ENCODE measurements at places on chromosomes 13 and 19. TPM values are rescaled to one million over a fixed set of nuclear protein-coding genes. Genes with fewer than 3 reads are reported as not detected.
A peak's percentile ranks its signal among the peaks of the same experiment; 100 is the strongest.

ZIK1 gene
- 6.5 TPM for total RNA-seq

DNAJC15 gene
- total RNA-seq = 8.9 TPM

PDX1 gene
- not detected for total RNA-seq

S1PR5 gene
- 0.81 TPM for total RNA-seq

DNA sequence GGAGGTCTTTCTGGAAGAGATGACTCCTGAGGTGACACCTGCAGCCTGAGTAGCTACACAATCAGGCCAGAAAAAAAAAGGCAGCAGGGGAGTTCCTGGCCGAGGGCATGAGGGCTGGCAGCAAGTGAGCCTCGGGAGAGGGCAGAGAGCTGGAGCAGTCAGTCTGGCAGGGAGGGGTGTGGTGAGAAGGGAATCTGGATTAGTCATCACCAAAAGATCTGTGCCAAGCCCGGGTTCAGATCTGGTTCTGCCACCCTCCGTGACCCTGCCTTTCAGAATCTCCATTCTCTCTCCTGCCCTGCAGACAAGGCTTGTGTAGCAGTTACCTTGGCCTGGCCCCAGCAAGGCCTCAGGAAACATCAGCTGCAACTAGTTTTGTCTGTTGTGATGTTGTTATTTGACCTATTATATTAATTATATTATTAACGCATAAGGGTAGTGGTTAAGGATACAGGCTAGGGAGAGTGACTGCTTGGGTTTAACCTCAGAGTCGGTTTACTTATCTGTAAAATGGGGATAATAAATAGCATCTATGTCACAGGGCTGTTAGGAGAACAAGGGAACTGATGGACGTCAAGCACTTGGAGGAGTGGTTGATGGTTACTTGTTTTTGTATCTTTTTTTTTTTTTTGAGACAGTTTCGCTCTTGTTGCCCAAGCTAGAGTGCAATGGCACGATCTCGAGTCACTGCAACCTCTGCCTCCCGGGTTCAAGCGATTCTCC is 2.7 kb upstream of the CAPNS1 start:
- H3K4me1 ChIP-seq = peaks cover 29% of the 10 kb centered on the region
- no peak overlapping the region for H3K4me3 ChIP-seq
- H3K27ac ChIP-seq = no peak overlapping the region
- DNase-seq = no peak

DNA sequence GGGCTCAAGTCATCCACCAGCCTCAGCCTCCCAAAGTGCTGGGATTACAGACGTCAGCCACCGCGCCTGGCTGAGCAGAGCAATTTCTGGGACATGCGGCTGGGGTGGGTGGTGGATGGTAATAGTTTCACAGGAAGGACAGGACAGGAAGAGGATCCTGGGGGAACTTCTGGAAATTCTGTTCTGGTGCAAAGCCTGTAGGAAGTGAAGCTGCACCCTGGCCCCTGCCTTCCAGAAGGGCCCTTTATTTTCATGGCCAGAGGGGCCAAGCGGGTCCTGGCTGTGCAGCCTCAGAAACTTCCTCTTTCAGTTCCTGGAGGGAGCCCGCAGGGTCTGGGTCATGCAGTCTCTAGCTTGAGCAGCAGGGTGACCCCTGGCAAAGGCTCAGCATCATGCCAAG is 15.7 kb downstream of the FEM1A start:
- H3K4me1 ChIP-seq = peaks cover 2% of the 10 kb centered on the region
- H3K27me3 ChIP-seq = no peaks in the 10 kb centered on the region
- no peaks in the 10 kb centered on the region for H3K36me3 ChIP-seq

DNA sequence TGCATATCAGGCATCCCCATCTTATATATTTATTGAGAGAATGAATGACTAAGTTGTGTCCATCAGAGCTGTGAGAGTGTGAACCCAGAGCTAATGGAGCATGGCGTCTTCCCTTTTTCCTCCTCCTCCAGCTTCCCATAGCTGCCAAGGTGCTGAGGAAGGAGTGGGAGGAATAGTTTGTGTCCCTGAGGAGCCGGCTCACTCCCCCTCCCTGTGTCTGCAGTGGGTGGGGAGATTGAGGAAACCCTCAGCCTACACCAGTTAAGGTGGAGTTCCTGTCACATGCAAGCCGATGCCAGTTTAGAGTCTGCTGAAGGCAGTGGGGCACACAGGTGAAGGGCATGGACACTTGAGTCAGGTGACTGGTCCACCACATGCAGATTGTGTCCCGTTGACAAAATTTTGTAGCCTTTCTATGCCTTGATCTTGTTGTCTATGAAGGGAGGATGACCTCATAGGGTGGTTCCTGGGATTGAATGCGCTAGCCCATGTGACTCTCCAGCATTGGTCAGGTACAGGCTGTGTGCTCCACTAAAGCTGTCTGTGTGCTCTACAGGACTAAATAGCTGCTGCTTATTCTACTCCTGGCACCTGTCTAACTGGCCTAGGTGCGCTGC is 47.6 kb upstream of the GPI start:
- H3K27me3 ChIP-seq = no peaks in the 10 kb centered on the region
- no peak overlapping the region for H3K4me3 ChIP-seq
- H3K4me1 ChIP-seq = peaks cover 21% of the 10 kb centered on the region
- peak; percentile 30 for DNase-seq

GRCh38 chr13:72104656-72105180 is 237.7 kb upstream of the DACH1 start:
- no peak overlapping the region for H3K27ac ChIP-seq
- no peak for DNase-seq
- no peak overlapping the region for H3K4me3 ChIP-seq
- H3K4me1 ChIP-seq = no peaks in the 10 kb centered on the region
- H3K27me3 ChIP-seq = no peaks in the 10 kb centered on the region

DNA sequence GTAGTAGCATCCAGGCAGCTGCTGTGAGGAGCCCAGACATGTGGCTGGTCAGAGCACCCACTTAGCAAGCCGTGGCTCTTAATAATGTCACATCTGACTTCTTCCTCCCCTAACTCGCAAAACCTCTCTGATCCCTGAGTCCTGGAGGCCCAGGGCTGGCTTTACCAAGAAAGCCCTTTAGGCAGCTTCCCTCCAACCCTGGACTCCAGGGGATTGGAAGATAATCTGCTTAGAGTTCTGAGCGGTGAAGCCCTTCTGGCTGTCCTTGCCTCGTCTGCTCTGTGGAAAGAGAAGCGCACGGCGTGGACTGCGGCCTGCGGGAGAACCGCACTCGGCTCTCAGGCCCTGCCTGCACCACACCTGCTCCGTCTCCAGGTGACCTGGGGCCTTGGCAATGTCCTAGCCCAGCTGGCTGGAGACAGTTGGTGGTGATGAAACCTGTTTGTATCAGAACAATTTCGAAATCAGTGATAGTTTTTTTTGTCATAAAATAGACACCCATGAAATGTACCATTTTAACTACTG is 64.5 kb upstream of the MCF2L start:
- H3K4me3 ChIP-seq = no peak overlapping the region
- peaks cover 1% of the 10 kb centered on the region for H3K27me3 ChIP-seq
- no peaks in the 10 kb centered on the region for H3K4me1 ChIP-seq
- DNase-seq = no peak
- H3K36me3 ChIP-seq = no peaks in the 10 kb centered on the region

GRCh38 chr19:5128251-5128935 is 159.5 kb downstream of the KDM4B start:
- DNase-seq = no peak
- peaks cover 45% of the 10 kb centered on the region for H3K4me1 ChIP-seq
- H3K27me3 ChIP-seq = no peaks in the 10 kb centered on the region

DNA sequence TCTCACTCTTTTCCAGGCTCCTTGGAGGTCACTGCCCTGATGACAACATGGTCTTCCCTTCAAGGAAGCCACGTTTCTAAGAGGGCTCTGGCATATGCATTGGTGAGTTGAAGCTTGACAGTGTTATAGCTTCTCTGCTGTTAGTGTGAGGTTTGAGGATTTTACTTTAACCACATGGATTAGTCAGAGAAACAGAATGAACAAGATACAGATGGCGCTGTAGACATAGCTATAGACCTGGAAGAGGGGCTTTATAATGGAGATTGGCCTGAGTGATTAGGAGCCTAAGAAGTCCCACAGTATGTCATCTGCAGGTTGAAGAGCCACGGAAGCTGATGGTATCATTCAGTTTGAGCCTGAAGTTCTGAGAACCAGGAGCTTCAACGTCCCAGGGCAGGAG is 18.4 kb upstream of the URI1 start:
- no peak overlapping the region for H3K27ac ChIP-seq
- no peaks in the 10 kb centered on the region for H3K27me3 ChIP-seq
- no peak overlapping the region for H3K4me3 ChIP-seq
- no peaks in the 10 kb centered on the region for H3K36me3 ChIP-seq
- H3K4me1 ChIP-seq = peaks cover 7% of the 10 kb centered on the region

DNA sequence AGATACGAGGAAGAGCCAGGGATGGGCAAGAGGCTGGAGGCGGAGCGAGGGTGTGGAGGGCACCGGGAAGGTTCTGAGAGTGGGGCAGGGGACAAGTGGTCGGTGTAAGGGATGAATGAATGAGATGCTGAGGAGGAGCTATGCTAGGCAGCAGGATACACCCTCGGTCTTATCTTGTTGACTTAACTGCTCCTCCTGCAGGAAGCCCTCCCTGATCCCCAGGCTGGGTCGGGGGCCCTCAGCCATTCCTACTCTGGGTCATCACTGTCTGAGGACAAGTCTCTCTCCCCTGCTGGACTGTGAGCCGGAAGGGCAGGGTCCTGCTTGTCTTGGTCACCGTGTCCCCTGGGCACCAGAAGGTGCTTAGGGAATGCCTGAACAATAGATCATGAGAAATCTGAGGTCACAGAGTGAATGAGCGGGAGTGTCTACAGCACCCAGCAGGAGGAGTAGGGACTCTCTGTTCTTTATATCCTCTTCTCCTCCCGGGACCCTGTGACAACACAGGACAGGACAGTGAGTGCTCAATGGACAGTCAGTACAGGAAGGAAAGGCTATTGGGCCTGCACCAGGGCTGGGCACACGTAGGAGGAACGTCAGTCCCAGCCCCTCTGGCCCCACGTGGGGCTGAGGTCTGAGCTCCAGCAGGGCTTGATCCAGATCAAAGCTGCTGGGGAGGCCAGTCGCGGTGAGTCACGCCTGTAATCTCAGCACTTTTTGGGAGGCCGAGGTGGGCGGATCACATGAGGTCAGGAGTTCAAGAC is 6.5 kb downstream of the NKPD1 start:
- H3K27me3 ChIP-seq = peaks cover 27% of the 10 kb centered on the region
- peaks cover 23% of the 10 kb centered on the region for H3K4me1 ChIP-seq
- H3K27ac ChIP-seq = no peak overlapping the region
- peak; percentile 50 for DNase-seq
- no peak overlapping the region for H3K4me3 ChIP-seq
- peaks cover 7% of the 10 kb centered on the region for H3K36me3 ChIP-seq

GRCh38 chr13:36030670-36031331 is 100.4 kb downstream of the DCLK1 start:
- H3K36me3 ChIP-seq = no peaks in the 10 kb centered on the region
- H3K4me3 ChIP-seq = no peak overlapping the region
- no peak overlapping the region for H3K27ac ChIP-seq

GRCh38 chr13:20461481-20461859 is 64.2 kb downstream of the CRYL1 start:
- peaks cover 32% of the 10 kb centered on the region for H3K4me1 ChIP-seq
- H3K27ac ChIP-seq = peak overlapping the region; percentile 85
- no peaks in the 10 kb centered on the region for H3K36me3 ChIP-seq
- no peak overlapping the region for H3K4me3 ChIP-seq

DNA sequence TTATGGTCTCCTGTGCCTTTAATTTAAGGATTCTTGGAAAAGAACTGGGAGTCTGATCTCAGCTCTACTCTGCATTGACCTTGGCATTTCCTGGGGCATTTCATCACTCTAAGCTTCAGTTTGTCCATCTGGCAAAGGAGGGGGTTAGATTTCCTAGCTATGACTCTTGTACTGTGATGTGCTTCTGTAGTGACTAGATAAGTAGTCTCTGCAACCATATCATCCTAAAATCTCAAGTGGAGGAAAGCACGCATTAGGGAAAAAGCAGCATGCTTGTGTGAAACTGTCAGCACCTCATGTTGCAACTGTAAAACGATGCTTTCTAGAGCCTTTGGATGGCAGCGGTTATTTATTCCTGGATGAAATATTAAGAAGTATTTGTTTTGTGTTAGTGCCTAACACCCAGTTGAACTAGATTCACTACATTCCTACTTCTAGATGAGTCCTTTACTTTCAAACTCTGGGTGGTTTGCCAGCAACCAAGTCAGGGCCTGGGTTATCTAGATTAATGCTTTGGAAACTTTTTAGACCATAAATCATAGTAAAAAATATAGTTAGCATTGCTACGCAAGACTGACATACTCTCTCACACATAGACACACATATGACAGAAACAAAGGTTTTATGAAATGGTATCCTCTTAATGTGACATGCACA is 6.8 kb downstream of the WDFY2 start:
- peaks cover 48% of the 10 kb centered on the region for H3K4me1 ChIP-seq
- H3K36me3 ChIP-seq = no peaks in the 10 kb centered on the region
- no peak for DNase-seq
- H3K4me3 ChIP-seq = no peak overlapping the region
- H3K27me3 ChIP-seq = no peaks in the 10 kb centered on the region
- H3K27ac ChIP-seq = no peak overlapping the region

DNA sequence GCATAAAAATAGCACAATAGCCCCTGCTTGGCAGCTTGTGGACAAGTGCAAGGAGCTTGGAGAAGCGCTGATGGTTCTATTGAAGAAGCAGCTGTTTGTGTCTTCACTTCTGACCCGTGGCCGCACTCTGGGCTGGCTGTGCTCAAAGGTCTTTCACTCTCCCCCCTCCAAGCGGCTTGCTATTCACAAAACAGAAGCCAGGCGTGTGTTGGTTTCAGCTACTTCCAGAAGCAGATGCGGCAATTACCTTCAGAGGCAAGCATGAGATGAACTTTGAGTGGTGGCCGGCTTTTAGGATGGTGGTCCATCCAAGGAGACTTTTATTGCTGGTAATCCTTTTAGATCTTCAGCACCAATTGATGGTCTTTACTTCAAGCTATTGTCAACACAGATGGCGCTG is 188.5 kb upstream of the ARGLU1 start:
- no peak overlapping the region for H3K27ac ChIP-seq
- peaks cover 3% of the 10 kb centered on the region for H3K4me1 ChIP-seq
- DNase-seq = no peak
- H3K27me3 ChIP-seq = peaks cover 7% of the 10 kb centered on the region
- no peak overlapping the region for H3K4me3 ChIP-seq
- no peaks in the 10 kb centered on the region for H3K36me3 ChIP-seq

DNA sequence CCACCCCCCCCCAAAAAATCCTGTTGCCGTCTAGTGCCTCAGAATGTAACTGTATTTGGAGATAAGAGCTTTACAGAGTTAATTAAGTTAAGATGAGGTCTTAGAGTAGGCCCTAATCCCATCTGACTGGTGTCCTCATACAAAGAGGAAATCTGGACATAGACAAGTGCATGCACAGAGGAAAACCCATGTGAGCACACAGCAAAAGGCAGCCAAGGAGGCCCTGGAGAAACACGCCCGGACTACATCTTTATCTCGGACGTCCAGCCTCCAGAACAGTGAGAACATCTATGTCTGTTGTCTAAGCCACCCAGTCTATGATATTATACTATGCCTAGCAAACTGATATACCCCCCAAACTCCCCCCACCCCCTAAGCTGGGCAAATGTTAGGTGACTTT is 193.8 kb downstream of the KATNAL1 start:
- DNase-seq = no peak
- H3K36me3 ChIP-seq = no peaks in the 10 kb centered on the region
- H3K27me3 ChIP-seq = no peaks in the 10 kb centered on the region
- no peak overlapping the region for H3K27ac ChIP-seq

Data from activated CD8-positive, alpha-beta T cell treated with anti-CD3 and anti-CD28 coated beads for 36 hours (primary cell).